ENCODE measurements at places on chromosomes 2 and 18.
A peak's percentile ranks its signal among the peaks of the same experiment; 100 is the strongest.

GRCh38 chr2:133405252-133405651 lies 163.0 kb downstream of the NCKAP5 start:
- no peak for DNase-seq

DNA sequence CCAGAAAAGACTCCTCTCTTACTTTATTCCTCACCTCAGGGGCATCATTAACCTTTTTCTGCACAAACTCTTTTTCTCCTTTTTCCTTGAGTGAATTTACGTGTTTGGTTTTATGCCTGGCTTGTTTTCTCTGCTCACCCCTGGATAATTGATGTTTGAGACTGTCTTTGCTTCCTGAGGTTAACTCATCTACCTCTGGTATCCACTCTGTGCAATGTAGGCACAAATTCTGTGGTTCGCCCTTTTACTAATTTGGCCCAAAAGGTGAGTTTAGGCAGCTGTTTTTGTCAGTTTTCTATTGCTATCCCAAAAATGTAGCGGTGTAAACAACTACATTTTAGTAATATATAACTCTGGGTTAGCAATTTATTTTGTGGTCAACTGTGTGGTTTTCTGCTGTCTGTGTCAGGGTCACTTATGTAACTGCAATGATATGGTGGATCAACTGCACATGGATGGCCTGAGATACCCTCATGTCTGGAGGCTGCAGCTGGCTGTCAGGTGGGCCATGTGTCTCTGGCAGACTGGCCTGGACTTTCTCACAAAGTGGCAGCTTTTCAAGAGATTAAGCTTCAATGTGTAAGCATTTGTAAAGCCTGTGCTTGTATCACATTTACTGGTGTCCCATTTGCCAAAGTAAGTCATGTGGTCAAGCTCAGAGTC lies 329.7 kb downstream of the FSIP2 start:
- peak; percentile 35 for DNase-seq

GRCh38 chr18:58960946-58961722 lies 96.5 kb downstream of the ZNF532 start:
- DNase-seq, result no peak

GRCh38 chr18:8536231-8536630 lies 73.0 kb upstream of the RAB12 start:
- no peak for DNase-seq

- no peak for DNase-seq
Measured at GRCh38 chr2:10919771-10920621, 8.3 kb downstream of the KCNF1 start.

DNA sequence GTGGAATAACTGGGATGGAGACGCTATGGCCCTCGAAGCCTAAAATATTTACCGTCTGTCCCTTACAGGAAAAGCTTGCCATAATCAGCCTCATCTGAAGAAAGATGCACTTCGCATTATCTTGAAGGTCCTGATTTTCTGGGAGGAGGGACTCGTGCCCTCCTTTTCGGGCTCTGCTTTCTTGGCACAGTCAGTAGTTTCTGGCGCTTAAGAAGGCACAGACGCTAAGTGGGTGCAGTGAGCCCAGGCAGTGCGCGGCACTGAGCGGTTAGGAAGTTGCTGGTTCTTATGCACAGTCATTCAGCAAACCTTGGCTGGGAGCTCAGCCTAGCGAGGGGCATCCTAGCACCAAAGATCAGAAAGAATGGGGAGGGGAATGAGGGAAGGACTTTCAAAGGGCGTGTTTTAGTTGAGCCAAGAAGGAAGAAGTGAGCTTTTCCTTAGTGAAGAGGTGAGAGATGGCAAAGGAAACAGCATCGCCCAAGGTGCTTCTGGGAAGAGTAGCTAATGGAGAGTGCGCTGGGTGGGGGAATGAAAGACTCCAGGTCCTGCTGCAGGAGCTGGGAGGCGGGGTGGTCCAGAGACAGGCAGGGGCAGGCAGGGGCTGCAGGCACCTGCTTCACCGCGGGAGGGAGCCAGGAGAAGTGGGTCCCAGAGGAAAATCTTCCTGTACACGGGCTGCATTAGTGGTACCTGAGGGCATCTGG lies 64.1 kb downstream of the ZCCHC2 start:
- DNase-seq, result no peak

- no peak for DNase-seq
Measured at GRCh38 chr2:217654168-217654567, 348.6 kb downstream of the TNS1 start.

GRCh38 chr18:43161528-43161927 lies 46.0 kb upstream of the RIT2 start:
- DNase-seq, result no peak

DNA sequence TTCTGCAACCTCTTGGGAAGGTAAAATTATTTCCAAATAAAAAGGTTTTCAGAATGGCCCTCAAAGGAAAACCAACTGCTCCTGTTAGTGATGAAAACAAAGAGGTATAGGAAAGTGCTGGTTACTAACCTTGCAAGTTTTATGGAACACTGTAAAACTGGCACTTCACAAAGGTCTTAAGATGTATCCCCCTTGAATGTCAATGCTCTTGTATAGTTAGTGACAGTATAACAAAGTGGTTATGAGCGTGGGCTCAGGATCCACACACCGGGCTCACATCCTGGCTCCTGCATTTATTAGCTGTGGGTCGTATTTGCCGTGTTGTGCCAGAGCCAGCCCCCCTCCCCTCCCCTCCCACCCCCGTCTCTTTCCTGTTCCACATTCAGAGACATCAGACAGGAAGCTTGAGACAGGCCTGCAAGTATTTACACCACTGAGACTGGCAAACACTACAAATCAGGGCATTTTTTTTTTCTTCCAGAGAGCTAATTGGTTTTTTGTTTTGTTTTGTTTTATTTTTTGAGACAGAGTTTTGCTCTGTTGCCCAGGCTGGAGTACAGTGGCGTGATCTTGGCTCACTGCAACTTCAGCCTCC lies 9.2 kb upstream of the DNPEP start:
- DNase-seq, result no peak

DNA sequence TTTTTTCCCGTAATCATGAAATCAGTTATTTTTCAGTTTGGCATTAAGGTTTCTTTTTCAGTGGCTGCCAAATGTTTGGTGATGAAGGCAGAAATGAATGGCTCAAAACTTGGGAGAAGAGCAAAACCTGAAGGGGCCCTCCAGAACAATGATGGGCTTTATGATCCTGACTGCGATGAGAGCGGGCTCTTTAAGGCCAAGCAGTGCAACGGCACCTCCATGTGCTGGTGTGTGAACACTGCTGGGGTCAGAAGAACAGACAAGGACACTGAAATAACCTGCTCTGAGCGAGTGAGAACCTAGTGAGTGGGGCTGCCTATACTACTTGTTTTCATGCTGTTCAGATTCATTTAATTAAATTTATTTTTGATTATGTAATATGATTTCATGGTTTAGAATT lies 29.2 kb upstream of the MSH2 start:
- no peak for DNase-seq

GRCh38 chr18:48048251-48048650 lies 117.8 kb upstream of the SMAD2 start:
- DNase-seq, result no peak

GRCh38 chr2:31707992-31708391 lies 127.3 kb upstream of the SRD5A2 start:
- DNase-seq, result no peak

- DNase-seq, result no peak
Measured at GRCh38 chr18:31590570-31590969, 1.1 kb upstream of the TTR start.

GRCh38 chr2:145916799-145917198 lies 1396.9 kb upstream of the ZEB2 start:
- no peak for DNase-seq

- no peak for DNase-seq
Measured at GRCh38 chr2:201813996-201814760, 7.8 kb downstream of the CDK15 start.

DNA sequence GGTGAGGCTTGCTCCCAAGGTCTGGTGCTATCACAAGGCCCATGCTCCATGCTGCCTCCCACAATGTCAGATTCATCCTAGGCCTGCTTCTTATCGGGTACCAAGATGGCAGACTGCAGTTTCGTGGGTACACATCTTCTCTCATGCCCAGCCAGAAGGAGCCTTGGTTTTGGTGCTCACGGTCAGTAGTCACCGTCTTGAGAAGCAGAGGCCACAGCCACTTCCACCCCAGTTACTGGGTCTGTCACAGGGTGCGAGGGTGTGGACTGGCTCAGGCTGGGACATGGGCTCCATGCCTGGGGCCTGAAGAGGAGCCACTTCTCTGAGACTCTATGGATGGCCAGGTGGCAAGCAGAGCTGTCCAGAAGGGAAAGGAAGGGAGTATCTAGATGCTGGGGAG lies 178.8 kb upstream of the HS6ST1 start:
- no peak for DNase-seq

- no peak for DNase-seq
Measured at GRCh38 chr2:172342611-172343010, 84.8 kb upstream of the ITGA6 start.

DNA sequence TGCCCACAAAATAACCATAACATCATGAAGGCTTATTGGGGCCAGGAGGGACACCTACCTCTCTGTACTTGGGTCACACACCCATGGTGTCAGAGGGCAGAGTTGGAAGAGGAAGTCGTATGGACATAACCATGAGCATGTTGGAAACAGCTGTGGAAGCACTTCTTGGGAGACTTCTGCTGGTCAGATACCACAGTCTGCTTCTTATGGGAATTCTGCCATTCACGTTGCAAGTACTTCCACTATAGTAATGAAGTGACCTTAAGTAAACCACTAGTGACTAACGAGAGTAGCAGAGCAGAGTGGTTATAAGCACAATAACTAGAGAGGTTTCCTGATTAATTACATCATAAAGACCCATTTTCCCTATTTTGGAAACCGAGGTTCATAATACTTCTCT lies 61.1 kb upstream of the TFPI start:
- no peak for DNase-seq

DNA sequence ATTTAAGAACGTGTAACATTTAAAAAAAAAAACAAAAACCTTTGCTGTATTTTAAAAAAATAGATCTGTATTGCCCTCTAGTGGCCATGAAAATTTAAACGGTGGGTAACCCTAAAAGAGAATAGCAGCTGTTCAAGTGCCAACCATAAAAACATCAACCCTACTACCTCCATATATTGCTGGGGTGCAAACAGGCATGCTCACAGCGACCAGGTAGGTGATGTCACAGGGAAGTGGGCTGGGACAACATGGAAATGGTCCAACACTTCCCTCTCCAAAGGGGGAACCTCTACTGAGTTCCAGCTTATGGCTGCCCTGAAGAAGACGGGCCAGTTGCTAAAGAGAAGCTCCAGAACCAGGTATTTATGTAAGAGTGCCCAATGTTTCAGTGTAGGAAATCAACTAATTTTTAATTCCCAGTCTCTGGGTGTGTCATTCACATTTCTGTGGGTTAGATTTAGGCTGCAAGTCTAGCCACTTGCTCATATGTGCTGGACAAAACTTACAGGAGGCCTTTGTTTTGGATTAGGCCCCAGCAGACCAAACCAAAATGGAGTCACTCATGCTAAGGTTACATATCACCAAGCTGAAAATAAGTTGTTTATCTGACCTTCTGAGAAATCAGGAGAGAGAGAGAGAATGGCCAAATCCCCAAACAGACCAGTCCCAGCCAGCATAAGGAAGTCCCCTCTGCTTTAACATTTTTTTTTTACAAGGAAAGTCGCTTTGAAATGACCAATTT lies 54.5 kb downstream of the SKA1 start:
- DNase-seq, result no peak

- no peak for DNase-seq
Measured at GRCh38 chr2:127709336-127709735, 8.0 kb downstream of the SFT2D3 start.

DNA sequence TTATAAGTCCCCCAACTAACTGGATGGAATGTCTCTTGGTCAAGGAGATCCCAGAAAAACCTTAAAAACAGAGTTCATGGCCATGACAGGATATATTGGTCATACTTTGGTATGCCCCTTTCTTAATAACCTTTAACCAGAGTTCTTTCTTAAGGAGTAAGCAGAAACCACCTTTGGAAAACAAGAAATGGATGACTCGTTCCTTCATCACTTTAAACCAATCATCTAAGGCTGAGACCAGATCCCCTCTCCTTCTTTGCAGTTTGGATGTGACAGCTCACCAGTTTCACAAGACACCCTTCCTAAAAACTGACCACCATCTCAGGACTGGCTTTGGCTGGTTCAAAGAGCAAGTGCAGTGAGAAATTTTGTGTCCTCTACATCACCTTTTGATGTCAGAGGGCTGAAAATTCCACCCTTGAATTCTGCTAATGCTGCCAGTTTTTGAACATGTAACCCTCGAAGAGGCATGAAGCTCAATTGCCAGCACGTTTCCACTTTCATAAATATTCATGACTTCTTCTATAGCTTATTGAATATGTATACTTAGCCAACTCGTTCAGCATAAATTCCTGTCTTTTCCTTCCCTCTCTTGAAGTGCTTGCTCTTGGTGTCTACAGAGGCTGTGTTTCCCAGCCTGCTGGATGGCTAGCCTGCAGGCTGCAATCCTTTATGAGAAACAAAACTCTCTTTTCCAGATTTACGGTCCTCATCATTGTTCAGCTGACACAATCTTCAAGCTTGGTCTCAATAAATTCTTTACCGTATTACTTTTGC lies 1323.5 kb upstream of the TMEFF2 start:
- no peak for DNase-seq

- no peak for DNase-seq
Measured at GRCh38 chr2:73238149-73238548, 4.0 kb downstream of the CCT7 start.

Data from femur (tissue), 1 donor.